ENCODE measurements at places on chromosomes 12 and 14.

GRCh38 chr12:24455811-24456210 lies 493.1 kb downstream of the BCAT1 start:
- no peak for DNase-seq

- DNase-seq = no peak
Observed at GRCh38 chr12:34119366-34119765, 97.1 kb downstream of the ALG10 start.

- no peak for DNase-seq
Observed at GRCh38 chr14:84250893-84251292, 1279.1 kb upstream of the FLRT2 start.

- DNase-seq = no peak
Observed at GRCh38 chr12:54378796-54379397, 5.6 kb downstream of the ZNF385A start.

GRCh38 chr12:77800501-77800900 lies 30.2 kb upstream of the NAV3 start:
- DNase-seq = no peak
